Activated T-helper 17 cell treated with anti-CD3 and anti-CD28 coated beads, Interleukin-2, amount 50 U/mL, for 72 hours (primary cell): ENCODE measurements at places on chromosomes 6 and 20. TPM values are rescaled to one million over a fixed set of nuclear protein-coding genes. Genes with fewer than 3 reads are reported as not detected.

SLC22A2 gene
- total RNA-seq: not detected

HEY2 gene
- total RNA-seq: not detected

ZDHHC14 gene
- total RNA-seq: 2.2 TPM

MCCD1 gene
- not detected for total RNA-seq

BPI gene
- total RNA-seq: not detected

POU5F1 gene
- 0.16 TPM for total RNA-seq
